ENCODE measurements at places on chromosomes 3 and 15.

DNA sequence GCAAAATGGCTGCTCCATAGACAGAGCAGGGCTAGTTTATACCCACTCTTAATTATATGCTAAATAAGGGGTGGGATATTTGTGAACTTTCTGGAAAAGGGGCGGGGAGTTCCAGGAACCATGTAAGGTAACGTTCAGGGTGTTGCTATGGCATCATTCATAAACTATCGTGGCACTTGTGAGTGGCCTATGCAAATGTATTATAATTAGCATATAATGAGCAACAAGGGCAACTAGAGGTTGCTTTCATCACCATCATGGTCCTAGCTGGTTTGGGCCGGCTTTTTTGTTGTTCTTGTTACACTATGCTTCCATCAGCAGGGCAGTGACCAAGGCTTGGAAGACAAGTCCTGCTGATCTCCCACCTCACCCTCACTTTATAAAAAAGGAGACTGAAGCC lies 43.2 kb upstream of the FGD5 start:
- DNase-seq: no peak

GRCh38 chr15:99037646-99038045 lies 30.1 kb upstream of the PGPEP1L start:
- DNase-seq: no peak

DNA sequence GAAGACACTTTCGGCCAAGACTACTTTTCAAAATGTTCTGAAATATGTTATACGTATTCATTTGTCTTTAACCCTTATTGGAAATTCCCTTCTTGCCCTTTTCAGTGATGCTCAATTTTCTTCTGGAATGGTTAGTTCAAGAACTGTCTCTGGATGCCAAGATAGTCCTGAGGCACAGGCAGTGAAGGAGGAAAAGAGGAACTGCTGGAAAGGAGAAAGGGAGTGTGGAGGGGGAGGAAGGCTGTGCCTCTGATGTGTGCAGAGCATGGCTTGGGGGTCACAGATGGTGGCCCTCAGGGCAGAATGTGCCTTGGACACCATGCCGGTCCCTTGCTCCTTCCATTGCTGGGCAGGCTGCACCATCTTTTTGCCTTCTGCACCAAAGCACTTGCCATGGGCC lies 73.7 kb downstream of the CEP63 start:
- no peak for DNase-seq

DNA sequence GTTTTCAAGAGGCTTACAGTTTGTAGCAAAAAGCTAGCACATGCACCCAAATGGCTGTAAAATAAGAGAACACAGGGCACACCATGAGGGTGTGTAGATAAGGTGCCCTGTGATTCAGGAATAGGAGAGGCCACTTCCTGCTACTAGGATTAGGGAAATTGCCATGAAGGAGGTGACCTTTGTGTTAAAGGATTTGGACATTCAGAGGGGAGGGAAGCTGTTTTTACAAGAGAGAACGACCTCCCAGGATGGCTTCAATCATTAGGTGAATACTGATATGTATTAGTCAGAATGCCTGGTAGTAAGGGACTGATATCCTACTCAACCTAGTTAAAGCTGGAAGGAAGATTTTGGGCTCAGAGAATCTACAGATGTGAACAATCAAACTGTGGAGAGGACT lies 35.7 kb upstream of the ABHD17C start:
- no peak for DNase-seq

DNA sequence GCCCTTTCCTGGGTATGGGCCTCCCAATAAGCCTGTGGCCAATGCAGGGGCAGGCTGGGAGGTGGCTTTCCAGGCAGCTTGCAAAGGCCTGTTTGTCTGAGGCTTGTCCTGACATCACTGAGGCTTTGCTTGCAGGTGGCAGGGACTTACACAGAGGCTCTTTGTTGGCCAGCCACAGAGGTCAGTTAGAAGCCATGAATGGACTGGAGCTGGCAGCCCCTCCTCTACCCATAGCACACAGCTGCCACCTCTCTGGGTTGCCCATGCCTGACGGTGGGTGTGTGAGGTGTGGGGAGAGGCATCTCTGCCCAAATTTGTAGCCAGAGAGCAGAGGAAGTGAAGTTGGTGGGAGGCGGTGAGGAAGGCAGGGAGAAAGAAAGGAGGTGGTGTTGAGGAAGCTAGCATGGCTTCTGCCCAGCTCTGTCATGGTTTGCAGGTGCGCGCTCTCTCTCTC lies 17.1 kb downstream of the LIMD1 start:
- no peak for DNase-seq

DNA sequence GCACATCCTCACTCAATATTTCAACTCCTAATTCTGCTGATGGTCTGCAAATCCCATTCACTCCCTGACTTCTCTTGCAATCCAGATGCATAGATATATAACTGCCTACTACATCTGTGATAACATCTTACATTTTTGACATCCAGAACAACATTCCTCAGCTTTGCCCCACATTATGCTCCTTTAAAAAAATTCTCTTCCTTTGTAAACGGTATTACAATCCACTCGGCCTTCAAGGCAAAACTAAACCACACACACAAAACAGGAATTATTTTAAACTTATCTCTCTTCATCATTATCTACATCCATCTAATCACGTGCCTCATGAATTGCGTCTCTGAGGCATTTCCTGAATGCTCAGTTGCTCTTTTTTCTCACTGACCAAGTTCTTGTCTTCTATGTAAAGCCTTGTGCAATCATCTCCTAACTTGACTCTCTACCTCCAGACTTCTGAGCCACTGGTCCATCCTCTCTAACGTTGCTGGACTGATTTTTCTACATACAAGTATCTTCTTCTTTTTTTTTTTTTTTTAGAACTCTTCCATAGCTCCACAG lies 117.0 kb downstream of the SATB1 start:
- DNase-seq: no peak
